ENCODE measurements at places on chromosomes 7 and 10. TPM values are rescaled to one million over a fixed set of nuclear protein-coding genes. Genes with fewer than 3 reads are reported as not detected.

Gene MALSU1
- total RNA-seq = 74.7 TPM

Gene SUN3
- not detected for total RNA-seq

Gene MRC1
- total RNA-seq = 16.8 TPM

Gene NPSR1
- not detected for total RNA-seq

Gene PGAM1
- 163 TPM for total RNA-seq

Gene MNX1
- 0.18 TPM for total RNA-seq

Gene VIPR2
- 11.3 TPM for total RNA-seq

Gene GIMAP6
- 18.9 TPM for total RNA-seq

Gene IKZF1
- 12.7 TPM for total RNA-seq

All from metanephros (tissue), 2 donors.